ENCODE measurements at places on chromosomes 3 and 15.

- no peak for DNase-seq
Measured at GRCh38 chr3:43366481-43366880, 80.1 kb downstream of the SNRK start.

GRCh38 chr3:195011231-195011834 lies 259.6 kb downstream of the XXYLT1 start:
- DNase-seq: no peak

DNA sequence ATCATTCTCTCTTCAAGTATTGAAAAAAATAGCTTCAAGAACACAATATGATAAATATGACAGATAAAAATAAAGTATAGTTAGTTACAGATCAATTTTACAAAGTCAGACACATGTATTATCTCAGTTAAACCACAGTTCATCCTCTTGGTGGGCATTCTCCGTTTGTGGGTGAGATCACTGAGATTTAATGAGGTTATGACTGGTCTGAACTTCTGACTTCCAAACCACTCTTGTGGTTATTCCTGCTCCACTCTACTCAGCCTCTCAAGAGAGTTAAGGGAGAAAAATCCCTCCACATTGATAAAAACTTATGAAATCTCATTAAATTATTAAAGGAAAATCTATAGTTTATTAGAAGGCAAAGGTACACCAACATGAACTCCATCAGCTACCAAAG lies 229.9 kb upstream of the LRTM1 start:
- no peak for DNase-seq

DNA sequence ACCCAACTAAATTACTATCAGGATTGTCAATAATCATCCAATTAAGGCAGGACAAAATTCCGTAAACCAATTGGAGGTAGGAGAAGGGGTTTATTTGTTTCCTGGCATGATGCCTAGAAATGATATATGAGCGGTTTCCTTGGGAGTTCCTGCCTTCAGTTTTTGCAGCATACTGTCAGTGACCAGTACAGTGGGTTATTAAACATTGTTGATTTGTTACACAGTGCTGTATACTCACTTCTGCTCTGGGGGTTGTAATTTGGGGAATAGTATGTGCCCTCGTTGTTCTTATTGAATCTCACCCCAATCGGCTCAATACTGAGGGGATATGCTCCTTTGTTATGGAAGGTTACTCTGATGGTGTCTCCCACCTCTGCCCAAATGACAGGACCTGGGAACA lies 22.2 kb downstream of the CP start:
- no peak for DNase-seq

DNA sequence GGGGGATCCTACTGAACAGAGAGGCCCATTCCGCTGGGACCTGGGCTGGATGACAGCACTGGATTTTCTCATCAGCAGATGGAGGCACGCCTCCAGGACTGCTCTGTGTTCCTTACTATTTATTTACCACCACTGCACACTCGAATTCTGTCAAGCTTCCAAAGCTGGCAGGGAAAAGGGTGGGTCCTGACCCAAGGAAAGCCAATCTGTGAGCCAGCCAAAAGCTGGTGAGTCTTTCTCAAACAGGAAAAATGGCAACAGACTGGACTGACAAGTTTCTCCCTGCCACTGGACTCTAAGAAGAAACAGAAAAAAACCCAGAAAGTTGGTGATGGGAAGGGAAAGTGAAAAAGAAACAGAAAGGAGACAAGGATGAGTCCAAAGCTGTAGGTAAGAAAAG lies 37.8 kb downstream of the CD47 start:
- no peak for DNase-seq

All from retinal pigment epithelial cell (primary cell).